ENCODE measurements at places on chromosomes 6 and 20.

DNA sequence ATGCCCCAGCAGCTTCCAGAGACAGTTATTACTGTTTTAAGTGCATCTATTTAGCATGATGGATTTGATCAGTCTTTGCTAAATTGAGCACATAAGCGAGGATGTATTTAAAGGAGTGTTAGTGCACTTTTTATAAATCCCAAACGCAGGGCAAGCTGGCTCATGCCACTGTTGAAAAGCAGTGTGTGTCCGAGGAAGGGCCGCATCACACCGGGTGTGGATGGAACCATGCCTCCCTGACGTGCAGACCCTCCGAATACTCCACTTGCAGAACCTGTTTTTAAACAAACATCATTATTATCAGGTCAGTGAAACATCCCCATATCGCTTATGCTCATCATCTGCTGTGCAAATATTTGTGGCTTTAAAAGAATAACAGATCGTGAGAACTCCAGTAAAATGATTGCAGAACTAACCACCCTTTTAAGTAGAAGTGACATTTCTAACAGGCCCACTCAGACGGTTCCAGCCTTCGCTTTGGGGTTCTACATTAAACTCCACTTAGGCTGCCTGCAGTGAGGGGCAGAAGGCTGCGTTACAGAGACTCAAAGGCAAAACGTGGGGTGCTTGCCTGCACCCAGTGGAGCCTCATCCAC, 190.1 kb downstream of the CDH4 start:
- DNase-seq, result no peak

DNA sequence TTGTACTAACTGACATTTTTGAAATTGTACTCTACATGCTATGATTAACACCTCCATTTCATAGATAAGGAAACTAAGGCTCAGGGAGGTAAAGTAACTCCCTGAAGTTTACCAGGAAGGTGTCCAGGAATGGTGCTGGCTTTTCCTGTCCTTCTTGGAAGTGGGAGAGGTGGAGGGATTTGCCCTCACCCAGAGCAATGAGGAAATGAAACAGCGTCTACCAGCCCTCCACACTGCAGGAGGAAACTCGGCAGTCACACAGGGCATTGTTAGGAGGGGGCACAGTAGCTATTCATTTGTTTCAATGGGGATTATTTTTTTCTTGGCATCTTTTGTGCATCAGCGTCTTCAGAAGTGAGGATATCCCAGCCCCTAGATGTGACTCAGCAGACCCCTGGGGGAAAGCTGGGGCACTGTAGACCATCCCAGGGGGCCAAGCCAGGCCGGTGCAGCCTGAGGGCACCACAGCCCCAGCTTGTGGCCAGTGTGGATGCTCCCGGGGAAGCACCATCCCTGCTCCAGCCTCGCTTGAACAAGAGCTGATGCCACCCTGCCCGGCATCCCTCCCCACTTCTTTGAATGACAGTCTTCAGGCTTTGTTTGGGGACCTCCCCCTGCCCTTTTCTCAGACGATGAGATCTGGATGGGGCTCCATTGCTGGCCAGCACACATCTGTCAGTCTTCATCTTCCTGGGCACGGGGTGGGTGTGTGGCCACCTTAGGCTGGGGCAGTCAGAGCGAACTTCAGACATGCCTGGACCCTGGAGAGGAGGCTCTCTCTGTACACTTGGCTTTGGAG, 224.4 kb upstream of the PMEPA1 start:
- no peak for DNase-seq

DNA sequence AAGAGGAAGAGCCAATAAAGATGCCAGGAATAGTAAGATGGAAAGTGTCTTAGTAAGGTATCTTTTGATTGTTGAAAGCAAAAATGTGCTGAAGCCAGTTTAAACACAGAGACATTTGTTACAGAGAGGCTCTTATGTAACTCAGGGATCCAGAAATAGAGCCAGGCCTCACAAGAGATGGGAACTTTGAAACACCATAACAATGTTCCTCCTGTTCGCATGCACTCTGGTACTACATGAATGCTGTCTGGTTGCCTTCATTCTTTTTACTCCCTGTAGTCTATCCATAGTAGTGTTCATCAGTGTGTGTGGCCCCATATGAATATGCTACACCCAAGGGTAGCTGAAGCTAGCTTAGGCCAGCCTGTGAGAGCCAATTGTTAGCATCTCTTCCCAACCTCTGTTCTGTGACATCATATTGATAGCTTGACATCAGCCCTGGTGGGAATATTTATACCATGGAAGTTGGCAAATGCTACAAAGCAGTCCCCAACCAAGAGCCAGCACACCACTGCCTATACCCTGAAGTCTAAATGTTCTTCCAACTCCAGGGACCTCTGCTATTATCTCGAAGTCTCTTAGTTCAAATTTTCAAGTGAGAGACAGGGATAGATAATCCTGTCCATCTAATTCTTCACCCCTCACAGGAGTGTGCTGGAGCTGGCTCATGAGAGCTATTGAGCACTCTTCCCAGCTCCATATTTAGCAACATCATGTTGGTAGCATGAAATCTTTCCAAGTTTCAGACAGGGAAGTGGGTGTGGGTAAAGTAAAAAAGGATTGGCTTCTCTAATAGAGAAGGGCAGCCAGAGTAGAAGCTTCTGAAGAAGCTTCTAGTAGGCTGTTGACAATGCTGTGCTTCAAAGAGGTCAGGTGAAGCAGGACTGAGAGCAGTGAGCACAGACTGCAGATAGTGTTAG, 7.0 kb downstream of the NDUFAF5 start:
- no peak for DNase-seq

DNA sequence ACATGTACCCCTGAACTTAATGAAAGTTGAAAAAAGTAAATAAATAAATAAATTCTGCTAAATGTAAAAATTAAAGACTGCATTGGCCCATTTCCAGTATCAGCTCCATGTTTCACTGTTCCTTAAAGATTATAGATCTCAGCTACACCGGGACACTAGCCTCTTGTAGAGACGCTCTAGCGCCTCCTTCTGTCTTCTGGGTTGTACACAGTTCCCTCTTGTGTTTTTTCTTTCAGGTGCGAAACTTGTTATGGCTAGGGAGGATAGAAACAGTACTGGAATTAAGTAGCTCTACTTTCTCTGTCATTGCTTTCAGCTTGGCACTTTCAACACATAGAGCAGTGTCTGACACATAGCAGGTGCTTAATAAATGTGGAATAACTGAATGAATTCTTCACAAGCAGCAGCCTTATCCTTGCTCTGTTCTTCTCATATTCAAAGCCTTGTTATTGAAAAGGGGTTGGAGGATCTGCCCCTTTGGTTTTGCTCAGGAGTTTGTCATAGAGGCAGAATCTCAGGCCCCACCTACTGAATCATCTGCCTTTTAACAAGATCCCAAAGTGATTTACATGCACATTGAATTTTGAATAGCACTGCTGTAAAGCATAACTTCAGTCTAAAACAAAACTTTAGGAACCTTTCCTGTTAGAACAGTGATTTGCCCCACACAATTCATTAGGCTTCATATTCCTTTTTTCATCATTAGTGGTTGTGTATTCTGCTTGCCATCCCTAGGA, 92.3 kb downstream of the FIG4 start:
- DNase-seq, result peak; percentile 24

GRCh38 chr6:72653026-72653425, 31.2 kb downstream of the KCNQ5 start:
- no peak for DNase-seq

GRCh38 chr20:35768731-35769664, 2.8 kb upstream of the PHF20 start:
- DNase-seq, result peak; percentile 78

- no peak for DNase-seq
Observed at GRCh38 chr20:50695135-50695872, 4.0 kb upstream of the RIPOR3 start.

GRCh38 chr20:58038123-58038654, 190.3 kb downstream of the ANKRD60 start:
- DNase-seq, result no peak

DNA sequence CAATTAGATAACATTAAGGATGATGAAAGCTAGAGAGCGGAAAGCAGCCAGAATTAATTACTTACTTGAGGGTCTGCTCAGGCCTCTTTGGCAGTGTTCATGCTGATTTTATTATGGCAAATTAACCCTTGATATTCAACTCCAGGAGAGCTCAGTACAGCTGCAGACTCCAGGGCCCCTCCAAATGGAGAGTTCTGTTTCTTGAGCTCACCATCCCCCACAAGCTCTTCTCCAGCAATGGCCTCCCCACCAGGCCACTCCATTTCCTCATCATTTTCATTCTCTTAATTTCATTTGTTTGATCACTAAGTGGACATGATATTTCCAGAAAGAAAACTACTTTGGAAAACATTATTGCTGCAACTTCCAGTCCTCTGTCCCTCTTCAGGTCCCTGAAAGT, 513.3 kb upstream of the NOX3 start:
- no peak for DNase-seq
